ENCODE measurements at places on chromosomes 2 and 18.

- DNase-seq = no peak
Observed at GRCh38 chr18:75200071-75200470, 8.9 kb downstream of the PTGR3 start.

GRCh38 chr2:111108745-111109271 is 11.9 kb upstream of the BCL2L11 start:
- no peak for DNase-seq

GRCh38 chr2:122758967-122759366 is 1003.5 kb downstream of the TSN start:
- DNase-seq = no peak

- no peak for DNase-seq
Observed at GRCh38 chr2:59182249-59182648, 941.1 kb upstream of the FANCL start.

GRCh38 chr2:139165041-139165440 is 384.9 kb upstream of the NXPH2 start:
- DNase-seq = no peak

GRCh38 chr2:11947956-11948355 is 201.5 kb downstream of the LPIN1 start:
- no peak for DNase-seq

GRCh38 chr2:72148837-72149555 is 1.3 kb upstream of the CYP26B1 start:
- DNase-seq = no peak

DNA sequence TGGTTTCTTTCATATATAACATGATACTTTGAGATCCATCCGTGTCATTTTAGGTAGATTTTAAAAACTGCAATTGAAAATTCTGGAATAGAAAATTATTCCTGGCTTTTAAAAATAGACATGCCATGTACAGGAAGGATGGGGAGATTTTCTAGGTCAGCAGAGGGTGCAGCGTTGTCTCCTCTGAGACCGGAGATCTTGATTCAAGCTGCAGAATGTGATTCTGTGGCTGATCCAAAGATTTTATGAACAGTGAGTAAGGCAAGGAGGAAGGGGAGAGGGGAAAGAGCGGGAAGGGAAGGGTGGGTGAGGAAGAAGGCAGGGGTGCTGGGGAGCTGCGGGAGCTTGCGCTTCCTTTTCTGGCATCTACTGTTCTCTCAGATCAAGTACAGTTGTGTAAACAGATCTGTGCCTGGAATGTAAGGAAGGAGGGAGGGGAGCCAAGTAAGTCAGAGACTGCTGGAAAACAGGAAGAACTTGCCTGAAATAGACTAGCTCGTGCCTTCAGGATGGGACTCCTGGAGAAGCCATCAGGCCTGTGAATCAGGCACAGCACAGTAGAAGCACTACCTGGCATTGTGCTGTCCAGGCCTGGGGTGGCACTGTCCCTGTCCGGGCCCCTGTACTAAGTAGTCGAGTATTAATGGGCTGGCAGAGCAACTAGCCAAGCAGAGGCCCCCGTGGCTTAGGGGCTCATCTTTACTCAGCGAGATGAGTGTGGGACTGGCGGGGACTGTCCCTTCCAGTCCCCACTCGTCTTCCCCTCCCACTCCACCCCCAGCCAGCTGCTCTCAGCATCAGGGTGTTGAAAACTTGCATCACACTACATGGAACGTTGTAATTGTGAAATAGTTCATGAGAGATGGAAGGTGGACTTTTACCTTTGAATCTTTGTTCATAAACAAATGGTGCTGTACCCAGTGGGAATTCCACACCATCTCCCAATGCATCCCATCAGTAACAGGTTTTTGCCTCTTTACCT is 163.5 kb downstream of the UXS1 start:
- DNase-seq = no peak

GRCh38 chr2:46036929-46037328 is 260.3 kb upstream of the EPAS1 start:
- DNase-seq = no peak

DNA sequence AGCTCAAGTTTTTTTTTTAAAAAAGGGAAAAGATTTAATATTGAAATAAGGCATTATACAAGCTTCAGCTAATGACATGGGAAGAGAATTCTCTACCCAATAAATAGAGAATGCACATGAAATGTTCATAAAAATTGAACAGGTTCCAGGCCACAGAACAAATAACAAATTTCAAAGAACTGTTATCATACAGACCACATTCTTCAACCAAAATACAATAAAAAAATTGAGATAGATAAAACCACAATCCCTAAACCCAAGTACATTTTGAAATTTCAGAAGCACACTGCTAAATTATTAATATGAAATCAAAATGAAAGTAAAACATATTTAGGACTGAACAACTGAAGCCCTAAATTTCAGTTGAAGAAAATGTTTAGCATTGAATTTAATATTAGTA is 89.6 kb downstream of the BCL2 start:
- no peak for DNase-seq

DNA sequence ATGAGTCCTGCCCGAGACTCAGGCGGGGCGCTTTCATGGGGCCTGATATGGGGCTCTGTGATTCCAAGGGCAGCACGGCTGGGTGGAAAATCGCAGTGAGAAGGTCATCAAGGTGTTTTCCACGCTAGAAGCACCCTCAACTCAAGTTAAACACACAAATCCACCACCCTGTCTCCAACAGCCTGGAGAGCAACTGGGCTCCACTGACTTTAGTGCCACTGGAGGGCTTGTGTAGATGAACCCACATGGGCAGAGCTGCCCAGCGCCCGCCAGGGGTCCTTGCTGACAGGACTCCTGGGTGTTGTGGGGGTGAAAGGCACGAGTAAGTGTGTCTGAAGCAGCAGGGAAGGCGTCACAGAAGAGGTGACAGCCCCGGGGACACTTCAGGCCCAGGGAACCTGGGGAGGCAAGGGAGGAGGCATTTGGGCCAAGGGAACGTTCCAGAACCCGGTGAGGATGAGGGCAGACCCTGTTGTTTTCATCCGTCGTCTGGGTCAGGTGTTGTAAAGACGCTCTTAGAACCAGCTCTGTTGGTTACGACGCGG is 51.8 kb upstream of the CTDP1 start:
- no peak for DNase-seq

DNA sequence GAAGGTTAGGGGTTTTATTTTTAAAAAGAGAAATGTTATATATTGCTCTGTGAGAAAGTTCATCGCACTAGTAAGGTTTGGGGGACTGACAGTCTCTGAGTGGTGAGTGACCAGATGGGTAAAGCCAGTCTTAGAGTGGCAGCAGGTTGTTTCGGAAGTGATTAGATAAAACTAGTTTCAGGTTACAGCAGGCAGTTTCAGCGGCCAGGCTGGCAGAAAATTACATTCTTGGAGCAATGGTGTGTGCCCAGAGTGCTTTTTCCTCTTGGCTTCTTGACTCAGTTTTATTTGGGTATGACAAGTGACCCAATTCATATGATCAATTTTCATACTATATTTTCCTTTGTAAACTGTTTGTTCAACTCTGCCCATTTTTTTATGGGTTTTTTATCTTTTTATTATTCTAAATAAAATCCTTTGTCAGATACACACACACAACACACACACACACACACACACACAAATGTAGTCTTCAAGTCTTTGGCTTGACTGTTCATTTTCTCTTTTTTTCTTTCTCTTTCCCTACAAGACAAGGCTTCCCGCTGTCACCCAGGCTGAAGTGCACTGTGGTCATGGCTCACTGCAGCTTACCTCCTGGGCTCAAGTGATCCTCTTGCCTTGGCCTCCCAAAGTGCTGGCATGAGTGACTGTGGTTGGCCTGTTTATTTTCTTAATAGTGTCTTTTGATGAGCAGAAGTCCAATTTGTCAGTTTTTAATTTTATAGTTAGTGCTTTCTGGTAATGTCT is 30.9 kb downstream of the RALBP1 start:
- no peak for DNase-seq

DNA sequence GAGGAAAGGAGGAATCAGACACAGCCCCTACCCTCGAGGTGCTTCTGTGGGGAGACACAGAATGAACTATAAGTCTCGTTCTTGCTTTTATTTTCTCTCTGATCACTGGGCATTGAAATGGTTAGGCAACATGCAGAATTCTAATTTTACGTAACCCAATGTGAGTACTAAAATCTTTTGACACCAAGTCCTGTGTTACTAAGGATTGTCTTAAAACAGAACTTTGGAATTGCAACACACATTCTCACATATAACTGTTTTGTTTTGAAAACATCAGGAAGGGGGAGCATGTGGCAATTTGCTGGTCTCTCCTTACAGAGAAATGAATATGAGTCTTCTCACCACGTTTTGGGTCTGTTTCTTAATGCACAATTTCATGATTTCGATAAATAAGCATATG is 23.6 kb upstream of the SULT1C4 start:
- DNase-seq = no peak

DNA sequence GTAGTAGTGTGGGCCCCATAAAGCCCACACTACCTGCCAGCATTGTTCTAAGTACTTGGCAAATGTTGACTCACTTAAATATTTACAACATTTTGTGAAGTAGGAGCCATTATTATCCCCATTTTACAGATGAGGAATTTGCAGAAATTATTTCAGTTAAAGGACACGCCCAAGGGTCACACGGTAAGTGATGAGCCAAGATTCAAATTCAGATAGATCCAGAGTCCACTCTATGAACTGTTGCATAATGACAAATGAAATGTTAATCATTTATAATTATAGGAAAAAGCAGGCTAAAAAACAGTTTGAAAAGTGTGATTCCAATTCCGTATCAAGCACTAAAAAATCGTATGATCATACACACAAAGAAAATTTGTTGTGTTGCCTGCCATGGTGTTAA is 108.4 kb downstream of the MDH1 start:
- DNase-seq = no peak

GRCh38 chr18:43507842-43508481 is 230.7 kb upstream of the SYT4 start:
- DNase-seq = no peak

GRCh38 chr2:240411261-240412160 is 24.0 kb upstream of the GPC1 start:
- no peak for DNase-seq

DNA sequence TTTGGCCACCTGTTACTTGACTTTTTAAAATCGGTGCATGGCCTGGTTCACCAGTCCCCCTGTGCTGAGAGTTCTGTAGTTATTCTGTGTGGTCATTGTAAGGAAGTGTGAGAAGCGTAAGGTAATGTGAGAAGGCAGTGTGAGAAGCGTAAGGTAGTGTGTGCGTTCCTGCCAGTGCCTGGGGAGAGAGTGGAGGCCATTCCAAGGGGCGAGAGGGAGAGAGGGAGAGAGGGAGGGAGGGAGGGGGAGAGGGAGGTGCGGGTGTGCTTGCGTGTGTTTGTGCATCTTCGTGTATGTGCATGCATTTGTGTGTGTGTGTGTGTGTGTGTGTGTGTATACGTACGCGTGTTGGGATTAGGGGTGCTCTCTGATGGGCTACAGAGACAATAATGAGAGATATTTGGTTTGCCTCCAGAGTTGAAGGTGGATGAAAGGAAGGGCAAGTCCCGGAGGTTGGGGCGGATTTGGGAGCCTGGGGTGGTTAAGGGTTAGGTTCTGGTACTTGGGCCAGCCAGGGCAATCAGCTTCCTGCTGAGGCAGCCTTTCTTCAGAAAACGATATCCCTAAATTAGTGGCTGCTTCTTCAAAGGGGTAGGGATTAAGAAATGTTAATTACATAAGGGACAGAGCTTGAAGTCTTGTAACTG is 53.7 kb downstream of the SGPP2 start:
- no peak for DNase-seq

DNA sequence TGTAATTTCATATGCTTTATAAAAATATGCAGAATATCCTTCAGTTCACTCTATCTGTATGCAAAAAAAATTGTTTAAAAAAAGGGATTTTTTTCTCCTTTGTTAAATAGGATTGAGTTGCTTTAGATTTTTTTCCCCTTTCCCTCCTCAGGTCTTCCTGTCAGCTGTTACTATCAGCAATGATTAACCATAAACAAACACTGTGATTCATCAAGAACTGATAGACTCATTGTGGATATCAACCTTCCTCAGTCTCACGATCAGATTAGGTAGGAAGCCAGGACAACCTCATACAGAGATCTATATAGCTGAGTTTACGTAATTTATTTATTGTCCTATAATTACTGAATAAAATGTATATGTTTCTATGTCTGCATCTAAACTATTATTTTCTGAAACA is 2136.2 kb upstream of the CELF4 start:
- no peak for DNase-seq

GRCh38 chr2:158099716-158100115 is 2.0 kb upstream of the UPP2 start:
- DNase-seq = no peak

DNA sequence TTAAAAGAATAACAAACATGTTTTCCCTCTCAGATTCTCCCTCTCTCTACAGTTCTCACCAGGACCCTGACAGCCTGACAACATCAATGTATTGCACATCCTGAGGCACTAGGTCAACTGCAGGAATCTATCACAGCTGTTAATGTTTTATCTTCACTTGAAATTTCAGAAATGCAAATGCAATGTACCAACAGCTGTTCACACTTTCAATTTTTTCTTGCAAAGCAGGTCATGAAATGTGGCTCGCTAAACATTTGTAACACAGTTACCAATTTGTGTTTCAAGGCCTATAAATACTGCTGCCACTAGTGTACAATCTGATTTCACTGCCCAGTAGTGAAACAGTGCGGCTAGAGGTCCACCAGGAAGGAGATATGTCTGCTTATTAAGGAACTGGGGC is 147.8 kb downstream of the EXOC6B start:
- no peak for DNase-seq

DNA sequence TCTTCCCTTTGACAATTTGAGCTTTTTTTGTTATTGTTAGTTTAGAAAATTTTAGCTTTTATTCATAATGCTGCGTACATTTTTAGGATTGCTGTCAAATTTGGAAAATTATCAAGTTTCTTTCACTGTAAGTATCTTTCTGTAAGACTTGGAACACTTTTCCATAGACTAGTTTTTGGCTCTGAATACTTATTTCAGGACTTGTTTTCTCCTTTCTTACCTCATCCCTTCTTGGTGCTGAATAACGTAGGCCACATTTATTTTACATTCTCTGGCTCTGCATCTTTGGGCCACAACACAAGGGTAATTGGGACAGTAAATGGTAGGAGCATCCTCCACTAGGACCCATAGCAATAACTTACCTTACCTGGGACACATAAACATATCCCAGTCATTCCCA is 85.1 kb downstream of the CCDC85A start:
- no peak for DNase-seq

DNA sequence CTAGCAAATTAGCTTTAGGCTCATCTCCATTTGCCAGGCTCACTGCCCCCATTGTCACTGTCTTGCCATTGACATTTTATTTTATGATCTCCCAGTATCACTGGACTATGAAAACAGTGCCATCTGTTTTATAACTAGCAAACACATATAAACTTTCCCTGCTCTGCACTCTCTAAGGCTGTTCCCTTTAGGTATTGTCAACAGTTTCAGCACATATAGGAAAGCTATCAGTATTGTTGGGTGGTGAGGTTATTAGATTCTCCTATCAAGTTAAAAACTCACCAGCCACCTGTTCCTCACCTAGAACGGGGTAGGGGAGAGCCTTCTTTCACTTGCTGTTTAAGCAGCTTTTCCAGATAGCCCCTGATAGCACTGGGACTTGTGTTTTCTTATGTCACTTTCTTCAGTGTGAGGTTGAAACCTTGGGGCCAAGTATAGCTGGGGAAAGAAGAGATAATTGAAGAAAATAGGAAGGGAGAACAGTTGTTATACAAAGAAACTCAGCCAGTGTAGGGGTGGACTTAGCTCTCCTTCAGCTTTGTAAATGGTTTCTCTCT is 32.5 kb downstream of the CFLAR start:
- no peak for DNase-seq
